Activated CD8-positive, alpha-beta memory T cell treated with anti-CD3 and anti-CD28 coated beads for 1 hour (primary cell): ENCODE measurements at places on chromosomes 5 and 9.

- DNase-seq, result no peak
Measured at GRCh38 chr9:114287001-114287762, 35.7 kb upstream of the ORM1 start.

DNA sequence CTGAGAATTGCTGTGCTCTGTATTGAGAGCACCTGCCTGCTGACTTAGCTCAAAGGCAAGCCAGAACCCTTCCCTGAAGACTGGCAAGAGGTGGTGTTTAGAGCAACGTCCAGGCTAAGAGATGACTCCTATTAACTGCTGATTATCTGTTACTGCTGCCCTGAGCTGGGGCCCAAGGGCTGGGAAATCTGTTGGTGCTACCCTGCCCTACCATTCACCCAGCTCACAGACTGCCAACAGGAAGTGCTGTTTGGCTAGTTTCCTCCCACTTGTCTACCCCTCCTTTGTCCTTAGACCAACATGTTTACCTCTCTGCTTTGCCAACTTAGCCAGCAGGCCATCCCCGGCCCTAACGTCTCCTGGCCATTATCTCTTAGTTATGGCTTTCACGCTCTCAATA, 6.9 kb downstream of the RAB24 start:
- no peak for DNase-seq

- DNase-seq, result no peak
Measured at GRCh38 chr5:40399349-40399748, 280.4 kb upstream of the PTGER4 start.

GRCh38 chr5:115599502-115599901, 2.8 kb downstream of the TICAM2 start:
- DNase-seq, result no peak

- no peak for DNase-seq
Measured at GRCh38 chr5:43889233-43889632, 286.3 kb downstream of the NNT start.

DNA sequence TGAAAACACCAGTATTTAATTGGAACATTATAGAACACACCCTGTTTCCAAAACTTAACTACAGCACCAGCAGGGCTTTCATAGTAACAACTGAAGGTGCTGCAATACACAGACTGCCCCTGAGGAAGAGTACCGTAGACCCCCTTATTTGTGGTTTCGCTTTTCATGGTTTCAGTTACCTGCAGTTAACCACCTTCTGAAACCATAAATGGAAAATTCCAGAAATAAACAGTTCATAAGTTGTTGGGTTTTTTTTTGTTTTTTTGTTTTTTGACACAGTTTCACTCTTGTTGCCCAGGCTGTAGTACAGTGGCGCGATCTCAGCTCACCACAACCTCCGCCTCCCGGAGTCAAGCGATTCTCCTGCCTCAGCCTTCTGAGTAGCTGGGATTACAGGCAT, 9.5 kb upstream of the GLDC start:
- DNase-seq, result no peak

DNA sequence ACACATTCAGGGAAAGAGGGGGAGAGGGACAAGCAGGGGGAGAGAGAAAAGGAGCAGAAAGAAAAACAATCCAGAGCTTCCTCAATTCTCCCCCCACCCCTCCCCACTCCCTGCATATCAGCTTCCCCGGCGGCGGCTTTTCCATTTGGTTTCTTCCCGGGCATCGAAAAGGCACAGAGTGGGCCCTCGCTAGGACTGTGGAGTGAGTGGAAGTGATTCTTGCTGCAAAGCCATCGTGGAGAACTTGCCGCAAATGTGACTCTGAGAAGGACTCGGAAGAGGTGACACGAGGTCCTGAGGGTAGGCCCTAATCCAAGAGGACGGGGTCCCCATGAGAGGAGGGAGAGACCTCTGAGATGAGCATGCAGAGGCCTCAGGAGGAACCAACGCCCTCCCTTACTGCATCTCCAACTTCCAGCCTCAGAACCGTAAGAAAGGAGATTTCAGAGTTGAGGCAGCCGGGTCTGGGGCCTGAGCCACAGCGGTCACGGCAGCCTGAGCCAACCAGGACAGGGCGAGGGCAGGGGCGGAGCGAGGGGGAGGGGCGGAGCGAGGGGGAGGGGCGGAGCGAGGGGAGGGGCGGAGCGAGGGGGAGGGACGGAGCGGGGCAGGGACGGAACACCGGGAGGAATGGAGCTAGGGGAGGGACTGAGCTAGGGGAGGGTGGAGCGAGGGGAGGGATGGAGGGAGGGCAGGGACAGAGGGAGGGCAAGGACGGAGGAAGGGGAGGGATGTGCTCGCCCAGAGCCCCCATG, 21.2 kb upstream of the SARDH start:
- DNase-seq, result no peak

DNA sequence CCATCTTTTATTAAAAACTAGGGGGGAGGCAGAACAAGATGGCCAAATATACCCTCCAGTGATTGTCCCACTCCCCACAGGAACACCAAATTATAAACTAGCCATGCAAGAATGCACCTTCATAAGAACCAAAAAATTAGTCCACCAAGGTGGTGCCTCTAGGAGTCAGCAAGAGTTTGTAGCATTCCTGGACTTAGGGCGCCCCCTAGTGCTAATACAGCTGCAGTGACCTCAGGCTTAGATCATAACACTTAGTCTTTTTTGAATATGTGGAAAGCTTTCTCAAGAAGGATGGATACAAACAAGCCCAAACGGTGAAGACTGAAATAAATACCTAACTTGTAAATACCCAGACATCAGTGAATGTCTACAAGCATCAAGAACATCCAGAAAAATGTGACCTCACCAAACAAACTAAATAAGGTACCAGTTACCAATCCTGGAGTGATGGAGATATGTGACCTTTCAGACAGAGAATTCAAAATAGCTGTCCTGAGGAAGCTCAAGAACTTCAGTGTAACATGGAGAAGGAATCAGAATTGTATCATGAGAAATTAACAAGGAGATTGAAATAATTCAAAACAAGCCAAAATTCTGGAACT, 19.3 kb downstream of the PPIP5K2 start:
- DNase-seq, result peak; percentile 54

DNA sequence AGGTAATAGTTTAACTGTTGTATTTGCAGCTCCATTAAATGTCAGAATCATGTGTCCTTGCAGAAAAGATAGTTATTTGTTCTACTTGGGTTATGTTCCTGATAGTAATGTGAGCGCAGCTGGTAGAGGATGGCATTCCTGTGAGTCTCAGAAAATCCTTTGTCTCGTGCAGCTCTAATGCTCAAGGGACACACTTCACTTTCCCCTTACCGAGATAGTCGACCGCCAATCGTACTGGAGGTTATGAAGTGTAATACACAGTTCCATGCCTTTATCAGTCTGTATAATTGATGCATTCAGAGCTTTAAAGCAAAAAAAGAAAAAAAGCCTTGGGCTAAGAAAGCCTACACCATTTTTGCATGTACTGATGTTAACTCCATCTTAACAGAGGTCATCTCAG, 60.2 kb upstream of the SRP19 start:
- no peak for DNase-seq

DNA sequence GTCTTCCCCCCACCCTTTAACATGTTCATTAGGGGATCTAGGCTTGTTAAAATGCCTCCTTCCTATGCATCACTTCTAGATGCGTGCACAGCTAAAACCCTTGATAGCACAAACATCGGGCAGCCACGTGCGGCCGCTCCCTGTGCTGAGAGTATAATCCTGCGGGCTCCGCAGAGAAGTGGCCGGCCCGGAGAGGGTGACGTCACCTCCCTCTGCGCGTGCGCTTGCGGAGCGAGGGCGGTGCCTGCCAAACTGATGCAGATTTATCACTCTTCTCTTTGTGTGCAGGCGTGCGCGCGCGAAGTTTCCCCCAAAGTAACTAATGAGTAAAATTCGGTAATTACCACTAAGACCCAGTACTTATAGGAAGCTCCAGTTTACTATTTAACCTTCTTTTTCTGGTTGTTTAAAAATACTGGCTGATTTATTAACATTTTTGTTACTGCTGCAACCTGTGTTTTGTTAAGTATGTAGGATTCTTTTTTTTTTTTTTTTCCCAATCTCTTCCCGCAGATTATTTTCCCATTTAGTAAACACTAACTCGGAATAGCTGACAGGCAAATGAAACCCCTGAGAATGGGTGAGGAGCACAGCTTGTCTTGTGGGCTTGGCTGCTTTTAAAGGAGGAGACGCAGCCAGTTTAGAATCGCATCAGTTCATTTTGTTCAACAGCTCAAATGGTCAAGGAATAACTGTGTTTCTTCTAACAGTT, 121.6 kb downstream of the TRIO start:
- DNase-seq, result peak; percentile 40

DNA sequence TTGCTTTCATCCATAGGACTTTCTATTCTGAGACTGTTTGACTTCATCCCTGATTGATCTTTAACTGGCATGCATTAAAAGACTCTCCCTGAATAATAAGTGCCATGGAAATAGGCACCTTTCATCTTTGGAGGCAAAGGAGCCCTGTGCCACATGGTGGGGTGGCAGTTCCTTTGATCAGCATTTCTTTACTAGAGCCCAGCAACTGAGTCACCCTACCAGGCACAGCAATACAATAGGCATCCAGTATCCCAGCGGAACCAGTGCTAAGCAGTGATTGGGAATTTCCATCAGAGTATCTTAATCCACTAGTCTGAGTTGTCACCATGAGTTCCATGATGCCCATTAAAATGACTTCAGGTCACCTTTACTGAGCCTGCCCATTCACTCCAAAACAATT, 476.1 kb upstream of the MPDZ start:
- DNase-seq, result no peak

DNA sequence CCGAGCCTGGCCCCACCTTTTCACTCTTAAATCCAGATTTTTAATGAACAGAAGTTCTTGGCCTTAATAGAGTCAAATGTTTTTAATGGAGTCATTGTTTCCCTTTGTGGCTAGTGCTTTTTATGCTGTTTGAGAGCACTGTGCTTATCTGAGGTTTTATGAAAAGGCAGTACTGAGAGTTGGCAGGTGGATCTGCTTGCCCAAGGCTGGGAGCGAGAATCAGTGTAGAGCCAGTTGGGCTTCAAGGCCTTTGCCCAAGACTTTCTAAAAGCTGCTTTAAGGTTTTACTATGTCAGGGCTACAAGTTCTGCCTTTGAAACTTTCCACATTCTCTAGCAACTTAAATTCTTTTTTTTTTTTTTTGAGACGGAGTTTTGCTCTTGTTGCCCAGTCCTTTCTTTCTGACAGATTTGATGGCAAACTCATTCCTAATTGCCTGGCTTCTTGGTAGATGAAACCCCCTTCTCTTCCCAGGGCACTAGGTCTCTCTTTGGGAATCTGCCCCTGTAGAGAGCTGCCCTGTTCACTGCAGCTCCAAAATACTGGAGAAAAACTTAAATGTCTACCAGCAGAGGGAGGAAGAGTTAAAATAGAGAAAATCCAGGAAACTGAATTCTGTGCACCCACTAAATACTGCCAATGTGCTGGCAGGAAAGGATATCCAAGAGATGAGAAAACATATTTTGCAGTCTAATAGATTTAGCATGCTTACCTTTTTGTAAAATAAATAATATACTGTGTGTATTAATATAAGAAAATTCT, 36.9 kb upstream of the CDK20 start:
- no peak for DNase-seq

DNA sequence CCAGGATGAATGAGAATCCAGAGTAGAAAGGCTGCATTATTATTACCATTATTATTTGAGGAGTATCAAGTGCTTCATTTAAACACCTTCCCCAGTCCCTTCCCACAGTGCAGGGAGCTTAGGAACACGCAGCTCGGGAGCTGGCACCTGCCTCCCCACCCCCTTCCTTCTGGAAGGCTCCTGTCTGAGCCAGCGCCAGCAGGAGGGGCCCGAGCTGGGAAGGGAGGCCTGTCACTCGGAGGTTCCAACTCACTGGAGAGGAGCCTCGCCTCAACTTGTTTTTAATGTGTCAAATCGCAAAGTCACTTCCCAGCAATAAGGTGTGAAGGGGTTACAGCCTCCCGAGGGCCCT, 156.4 kb upstream of the IRX4 start:
- DNase-seq, result no peak

DNA sequence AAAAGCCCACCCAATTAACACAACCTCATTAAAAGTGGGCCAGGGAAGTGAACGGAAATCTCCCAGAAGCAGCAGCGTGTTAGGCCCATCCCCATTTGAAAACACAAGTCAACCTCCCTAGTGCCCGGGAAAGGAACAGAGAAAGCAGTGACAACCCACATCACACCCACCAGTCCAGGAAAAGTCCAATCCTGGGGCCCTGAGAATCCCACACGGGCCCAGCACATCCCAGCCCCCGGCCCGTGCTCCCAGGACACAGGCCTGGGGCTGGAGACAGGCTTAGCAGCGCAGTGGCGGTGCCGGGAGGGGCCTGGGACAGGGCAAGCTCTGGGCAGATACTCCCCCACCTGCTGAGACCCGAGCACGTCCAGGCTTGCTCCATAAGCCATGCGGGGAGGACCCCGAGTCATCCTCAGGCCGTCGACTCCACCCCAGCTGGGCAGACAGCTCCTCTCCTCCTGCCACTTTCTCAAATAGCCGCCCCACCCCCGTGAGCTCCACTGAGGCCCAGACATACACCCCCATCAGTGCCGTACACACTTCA, 101.0 kb downstream of the KCNT1 start:
- DNase-seq, result no peak

DNA sequence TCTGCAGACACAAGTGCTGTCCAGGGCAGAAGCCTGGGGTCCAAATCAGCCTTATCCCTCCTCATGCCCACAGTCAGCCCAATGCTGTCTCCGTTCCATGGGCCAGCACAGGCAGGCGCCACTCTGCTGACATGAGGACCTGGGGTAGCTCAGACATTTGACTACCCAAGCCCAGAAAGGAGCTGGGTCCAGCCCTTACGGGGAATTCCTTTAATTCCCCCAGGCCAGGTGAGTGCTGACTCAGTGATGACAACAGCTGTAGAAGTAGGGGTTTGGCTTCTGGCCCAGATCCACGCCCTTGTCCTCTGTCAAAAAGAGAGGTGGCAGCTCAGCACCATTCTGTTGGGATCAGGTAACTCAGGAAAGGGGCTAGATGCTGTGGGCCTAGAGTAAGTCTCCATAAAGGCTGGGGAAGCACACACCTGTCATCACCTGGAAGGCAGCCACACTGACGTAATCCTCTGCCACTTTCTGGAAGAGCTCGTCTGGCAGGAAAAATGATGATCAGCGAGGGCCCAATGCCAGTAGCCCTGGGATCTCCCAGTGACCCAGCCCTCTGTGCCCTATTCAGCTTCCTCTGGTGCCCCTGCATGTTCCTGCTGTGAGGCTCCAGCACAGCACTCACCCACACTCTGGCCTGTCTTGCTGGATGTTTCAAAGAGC, 1.9 kb downstream of the RAB24 start:
- no peak for DNase-seq
